ENCODE measurements at places on chromosomes 1 and 21.

DNA sequence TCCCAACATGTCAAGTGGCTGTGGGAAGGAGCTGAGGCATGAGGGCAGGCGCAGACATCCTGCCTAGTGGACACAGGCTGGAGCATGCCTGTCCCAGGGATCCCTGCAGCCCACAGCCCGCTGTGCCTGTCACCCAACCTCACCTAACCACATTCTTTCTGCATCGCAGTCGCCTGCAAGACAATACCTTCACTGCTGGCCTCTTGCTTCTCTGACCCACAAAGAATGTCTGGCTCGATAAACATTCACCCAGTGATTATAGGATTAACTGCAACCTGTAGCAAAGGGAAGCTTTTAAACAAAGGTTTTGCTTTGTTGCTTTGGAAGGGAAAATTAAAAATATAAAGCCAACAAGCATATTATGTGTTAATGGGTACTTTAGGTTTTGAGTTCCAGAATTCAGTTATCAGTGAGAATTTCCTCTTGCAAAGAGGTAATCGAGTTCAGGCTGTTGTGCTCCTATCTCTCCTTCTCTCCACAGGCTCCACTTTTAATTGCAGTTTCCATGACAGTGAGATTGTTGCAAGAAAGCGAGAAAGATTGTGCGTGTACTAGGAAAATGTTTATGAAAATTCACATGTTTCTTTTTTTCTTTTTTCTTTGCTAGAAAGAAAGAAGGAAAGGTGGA, 40.0 kb upstream of the ZNF648 start:
- DNase-seq, result no peak

GRCh38 chr1:79042117-79042516, 35.6 kb upstream of the ADGRL4 start:
- no peak for DNase-seq

- DNase-seq, result no peak
Measured at GRCh38 chr1:207752456-207752998, 673 bp downstream of the CD46 start.

DNA sequence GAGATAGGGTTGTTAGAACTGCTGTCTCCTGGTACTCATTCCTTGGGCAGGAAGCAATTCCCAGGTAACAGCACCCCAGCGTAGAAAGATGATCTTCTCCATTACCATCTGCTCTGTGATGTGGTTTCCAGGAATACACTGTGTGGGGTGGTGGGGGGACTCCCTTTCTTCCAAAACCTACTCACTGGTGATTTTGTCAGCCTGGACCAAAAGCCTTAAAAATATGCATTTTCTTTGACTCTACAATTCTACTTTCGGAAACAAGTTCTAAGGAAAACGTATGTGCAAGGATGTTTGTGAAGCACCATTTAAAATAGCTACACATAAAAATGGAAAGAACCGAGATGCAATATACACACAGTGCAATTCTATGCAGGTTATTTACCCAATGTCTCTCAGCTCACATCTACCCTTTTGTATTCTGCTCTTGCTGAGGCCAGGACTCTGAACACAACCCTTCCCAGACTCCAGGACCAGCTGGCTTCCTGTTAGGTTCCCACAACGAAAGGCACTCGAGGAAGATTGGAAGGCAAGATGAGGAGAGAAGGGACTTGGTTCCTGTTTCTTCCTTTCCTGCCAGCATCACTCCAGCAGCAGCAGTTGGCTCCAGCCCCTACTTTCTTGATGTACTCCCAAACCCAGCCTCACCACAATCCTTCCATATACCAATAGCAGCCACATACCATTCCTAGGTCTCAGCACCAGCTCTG, 33.0 kb upstream of the GJB5 start:
- DNase-seq, result no peak

DNA sequence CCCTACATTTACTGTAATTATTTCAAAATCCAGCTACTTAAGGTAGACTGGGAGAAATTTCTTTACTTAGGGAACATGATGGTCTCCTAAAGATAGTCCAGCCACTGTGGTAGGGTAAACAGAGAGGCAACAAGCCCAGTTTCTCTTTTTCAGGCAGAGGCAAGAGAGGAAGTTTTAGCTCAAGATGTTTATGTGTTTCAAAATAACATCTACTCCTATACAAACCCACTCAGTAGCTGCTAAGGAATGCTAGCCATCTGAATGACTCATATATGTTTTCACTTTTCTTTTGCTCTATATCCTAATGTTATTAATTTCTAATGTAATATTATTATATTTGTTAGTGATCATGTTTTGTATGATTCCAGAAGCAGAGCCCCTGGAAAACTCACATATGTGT, 856.6 kb downstream of the PLA2G4A start:
- DNase-seq, result no peak

DNA sequence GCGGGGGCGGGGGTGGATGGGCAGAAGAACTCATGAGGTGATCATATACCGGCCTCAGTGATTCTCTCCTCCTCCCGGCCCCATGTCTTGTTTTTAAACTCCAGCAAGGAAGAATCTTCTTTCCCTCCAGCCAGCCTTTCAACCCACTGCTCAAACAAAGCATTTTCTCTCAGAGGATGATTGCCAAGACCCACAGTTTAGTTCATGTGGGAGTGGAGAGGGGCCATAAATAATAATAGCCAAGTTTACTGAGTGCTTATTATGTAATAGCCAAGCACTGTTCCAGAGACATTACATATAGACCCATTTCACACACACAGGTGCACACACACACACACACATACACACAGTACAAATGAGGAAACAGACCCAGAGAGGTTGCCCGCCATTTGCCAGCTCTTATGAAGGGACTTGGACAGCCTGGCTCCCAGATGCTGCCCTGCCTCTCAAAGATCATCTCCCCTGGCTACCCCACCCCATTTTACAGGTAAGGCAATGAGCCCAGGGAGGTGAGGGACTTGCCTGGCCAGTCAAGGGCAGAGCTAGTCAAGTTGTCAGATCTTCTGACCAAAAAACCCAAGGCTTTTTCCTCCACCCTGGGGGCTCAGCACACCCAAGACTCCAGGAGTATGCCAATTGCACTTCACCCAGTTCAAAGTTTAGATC, 18.0 kb upstream of the BCAR3 start:
- DNase-seq, result no peak

DNA sequence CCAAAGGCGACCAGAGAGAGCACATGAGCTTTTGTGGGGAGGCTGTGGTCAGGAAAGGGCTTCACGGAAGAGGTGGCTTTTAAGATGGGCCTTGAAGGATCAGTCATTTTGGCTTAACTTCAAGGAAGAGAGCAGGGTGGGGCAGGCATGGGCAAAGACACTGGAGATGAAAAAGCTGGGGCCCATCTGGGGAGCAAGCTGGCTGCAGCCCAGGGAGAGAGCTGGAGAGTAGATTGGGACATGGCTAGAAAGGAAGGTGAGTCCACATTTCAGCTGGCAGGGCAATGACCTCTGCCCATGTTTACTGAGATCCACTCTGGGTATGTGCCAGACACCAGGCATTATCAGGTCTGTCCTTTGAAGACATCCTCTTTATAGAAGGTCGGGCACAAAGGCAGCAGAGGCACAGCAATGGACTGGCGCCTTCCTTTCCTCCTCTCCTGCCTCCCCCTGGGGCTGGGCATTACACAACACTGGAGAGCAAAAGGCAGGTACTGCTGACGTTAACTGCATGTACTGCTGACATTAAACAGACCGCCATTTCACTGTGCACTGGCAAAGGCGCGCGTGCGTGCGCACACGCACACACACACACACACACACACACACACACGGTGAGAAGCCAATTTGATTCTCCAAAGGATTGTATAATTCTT, 2.2 kb upstream of the UBXN10 start:
- DNase-seq, result no peak

DNA sequence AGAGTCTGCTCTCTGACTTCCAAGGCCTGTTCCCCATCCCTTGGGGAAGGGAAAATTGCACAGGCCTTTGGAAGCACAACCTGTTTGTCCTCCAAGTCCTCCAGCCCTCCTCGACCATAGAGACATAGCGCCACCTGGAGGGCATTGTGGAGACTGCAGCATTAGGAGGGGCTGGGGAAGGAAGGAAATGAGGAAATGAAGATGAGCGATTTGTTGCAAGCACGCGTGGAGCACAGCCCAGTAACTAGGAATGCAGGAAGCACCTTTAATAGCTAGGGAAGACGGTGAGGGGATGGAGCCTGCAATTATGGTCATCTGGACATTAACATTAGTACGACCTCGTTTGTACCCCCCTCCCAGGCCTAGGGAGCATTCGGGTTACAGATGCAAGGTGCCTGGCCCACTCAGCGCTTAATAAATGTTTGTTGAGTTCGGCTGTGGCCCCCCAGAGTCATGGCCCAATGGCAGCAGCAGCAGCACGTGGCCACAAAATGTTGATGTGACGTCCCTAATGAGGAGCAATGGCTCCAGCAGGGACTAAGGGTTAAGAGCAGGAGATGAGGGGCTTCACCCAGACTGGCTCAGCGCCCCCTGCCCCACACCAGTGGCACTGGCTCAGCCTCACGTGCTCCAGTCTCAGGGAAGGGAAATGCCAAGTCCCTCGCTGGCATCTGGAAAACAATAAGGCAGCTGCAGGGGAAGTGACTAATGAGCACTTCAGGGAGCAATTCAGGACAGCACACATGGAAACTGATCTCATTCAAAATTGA, 8.0 kb upstream of the CAMK2N1 start:
- peak; percentile 76 for DNase-seq

DNA sequence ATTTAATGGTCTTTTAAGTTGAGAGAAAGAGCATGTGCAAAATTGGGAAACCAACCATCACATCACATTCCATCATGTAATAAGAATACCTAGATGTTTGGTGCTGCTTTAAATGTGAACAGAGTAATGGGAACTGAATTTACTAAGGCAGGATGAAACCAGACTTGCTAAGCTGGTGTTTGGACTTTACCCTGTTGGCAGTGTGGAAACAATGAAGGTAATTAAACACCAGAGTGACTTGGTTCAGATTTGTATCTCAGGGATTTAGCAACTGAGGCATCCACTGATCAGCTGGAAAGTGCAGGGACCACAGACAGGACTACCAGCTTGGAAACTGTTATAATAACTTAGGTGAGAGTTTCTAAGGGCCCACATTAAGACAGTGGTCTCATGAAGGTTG, 263.4 kb downstream of the OLFM3 start:
- DNase-seq, result no peak

- peak; percentile 94 for DNase-seq
Measured at GRCh38 chr1:150613061-150613920, 16.1 kb downstream of the ENSA start.

DNA sequence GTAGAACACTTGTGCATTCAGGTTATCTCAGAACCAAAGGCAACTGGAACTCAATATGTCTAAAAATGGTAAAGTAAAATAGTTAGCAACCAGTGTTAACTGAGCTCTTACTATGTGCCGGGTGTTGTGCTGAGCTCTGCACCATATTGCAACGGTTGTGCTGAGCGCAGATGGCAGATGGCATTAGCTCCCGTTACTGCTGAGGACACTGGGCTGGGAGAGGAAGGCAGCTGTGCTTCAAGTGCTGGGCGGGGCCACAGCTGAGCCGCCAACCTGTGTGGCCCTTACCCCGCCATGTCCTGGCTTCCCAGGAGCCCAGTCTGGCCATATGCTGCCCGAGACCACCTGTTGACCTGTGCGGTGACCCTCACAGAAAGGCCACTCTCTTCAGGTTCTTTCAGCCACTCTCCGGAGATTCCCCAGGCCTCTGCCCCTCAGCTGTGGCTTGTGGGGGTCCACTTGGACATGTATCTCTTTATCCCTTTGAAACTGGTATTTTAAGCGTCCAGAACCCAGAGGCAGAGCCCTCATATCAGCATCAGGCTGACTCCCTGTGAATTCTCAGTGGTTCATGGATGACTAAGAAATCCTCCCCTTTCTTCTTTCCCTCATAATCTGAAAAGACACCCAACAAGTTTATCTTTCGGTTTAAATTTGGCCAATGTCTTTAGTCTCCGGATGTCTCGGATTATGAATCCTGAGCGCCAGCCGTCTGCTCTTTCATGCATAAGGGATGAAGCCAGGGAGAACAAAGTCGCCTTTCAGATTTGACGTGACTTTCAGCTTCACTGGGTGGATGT, 26.4 kb downstream of the LDLRAP1 start:
- no peak for DNase-seq

DNA sequence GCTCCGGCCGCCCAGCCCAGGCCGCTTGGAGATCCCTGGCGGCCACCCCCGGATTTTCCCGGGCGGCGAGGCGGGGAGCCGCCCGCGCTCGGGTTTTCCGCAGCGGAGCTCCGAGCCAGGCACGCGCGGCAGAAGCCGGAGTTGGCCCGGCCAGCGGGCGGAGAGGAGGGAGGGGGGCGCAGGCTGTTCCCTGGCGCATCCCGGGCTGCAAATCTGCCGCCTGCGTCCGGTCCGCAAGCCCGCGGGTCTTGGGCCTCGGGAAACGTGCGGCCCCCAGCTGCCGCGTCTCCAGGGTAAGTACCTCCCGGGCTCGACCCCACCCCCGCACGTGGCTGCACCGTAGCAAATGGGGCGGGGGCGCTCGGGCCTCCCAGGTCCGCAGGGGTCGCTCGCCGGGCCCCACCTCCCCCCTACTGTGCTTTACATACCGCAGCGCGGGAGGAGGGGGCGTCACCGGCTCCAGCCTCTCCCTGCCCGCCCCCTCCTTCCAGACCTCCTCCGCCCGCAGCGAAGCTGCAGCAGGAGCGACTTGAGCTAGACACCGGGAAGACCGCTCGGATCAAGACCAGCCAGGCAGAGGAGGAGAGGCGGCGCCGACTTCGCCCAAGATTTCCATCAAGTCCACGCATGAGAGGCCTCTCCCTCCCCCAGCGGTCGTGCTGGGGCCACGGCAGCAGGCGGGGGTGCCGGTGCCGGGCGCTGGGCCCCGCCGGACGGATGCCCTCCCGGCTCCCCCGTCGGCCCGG, 1.6 kb downstream of the TMEM200B start:
- DNase-seq, result no peak

GRCh38 chr1:25844536-25845337, 14.5 kb downstream of the AUNIP start:
- no peak for DNase-seq

GRCh38 chr1:65209005-65209885, 61.2 kb downstream of the AK4 start:
- DNase-seq, result no peak

DNA sequence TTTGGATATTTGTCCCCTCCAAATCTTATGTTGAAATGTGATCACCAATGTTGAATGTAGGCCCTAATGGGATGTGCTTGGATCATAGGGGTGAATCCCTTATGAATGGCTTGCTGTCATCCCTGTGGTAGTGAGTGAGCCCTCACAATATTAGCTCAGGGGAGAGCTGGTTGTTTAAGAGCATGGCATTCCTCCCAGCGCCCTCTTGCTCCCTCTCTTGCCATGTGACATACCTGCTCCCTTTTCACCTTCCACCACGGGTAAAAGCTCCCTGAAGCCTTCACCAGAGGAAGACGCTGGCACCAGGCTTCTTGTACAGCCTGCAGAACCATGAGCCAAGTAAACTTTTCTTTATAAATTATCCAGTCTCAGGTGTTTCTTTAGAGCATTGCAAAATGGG, 305.6 kb downstream of the KCTD3 start:
- no peak for DNase-seq

All from bone marrow (tissue), 2 donors.